ENCODE measurements at places on chromosomes 7 and 10.

DNA sequence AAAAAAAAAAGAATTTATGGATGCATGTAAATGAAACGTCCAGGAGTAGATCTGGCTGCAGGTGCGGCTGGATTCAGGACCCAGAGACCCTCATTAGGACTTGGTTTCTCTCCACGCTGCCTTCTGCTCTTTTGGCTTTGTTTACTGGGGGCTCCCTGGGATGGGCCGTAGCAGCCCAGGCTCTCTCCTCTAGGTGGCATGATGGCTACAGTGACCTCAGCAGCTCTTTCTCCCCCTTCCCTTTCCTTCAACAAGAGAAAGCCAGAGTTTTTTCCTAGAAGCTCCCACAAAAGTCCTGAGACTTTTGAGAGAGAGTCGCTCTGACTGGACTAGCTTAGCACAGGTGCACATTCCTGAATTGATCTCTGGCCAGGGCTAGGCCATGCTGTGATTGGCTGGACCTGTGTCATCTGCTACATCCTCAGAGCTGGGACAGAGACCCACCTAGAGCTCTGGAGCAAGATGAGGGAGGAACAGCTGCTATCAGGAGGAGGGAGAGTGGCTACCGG lies 67.8 kb upstream of the PDCD4 start:
- peak; percentile 67 for DNase-seq

DNA sequence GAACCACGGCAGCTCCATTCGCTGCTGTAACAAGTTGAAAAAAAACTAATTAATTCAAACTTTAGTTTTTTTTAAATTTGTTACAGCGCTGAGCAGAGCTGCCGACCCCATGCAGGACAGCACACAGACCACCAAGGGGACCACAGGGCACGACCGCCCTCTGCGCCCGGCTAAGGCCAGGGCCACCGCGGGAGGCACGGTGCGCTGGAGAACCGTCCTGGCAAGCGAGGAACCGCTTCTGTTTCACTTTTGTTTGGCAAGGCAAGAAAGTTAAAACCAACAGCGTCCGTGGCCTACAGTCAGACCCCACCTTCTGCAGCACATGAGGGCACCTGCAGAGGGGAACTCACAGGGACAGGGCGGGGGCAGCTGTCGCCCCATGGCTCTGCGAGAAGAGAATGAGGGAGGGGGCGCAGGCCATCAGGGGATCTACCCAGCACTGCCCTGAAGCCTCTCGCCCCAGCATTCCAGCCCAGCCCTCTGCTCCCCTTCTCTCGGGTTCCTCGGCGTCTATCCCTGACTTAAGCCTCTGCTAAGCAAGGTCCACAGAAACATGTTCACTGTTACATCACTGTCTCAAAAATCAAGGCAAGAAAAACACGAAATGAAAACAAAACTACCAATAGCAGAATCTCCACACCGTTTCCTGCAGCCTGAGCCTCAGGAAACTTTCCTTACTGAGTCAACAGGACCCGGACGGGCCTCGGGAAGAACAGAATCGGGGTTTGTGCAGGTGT lies 204.4 kb downstream of the DIP2C start:
- peak; percentile 8 for DNase-seq

DNA sequence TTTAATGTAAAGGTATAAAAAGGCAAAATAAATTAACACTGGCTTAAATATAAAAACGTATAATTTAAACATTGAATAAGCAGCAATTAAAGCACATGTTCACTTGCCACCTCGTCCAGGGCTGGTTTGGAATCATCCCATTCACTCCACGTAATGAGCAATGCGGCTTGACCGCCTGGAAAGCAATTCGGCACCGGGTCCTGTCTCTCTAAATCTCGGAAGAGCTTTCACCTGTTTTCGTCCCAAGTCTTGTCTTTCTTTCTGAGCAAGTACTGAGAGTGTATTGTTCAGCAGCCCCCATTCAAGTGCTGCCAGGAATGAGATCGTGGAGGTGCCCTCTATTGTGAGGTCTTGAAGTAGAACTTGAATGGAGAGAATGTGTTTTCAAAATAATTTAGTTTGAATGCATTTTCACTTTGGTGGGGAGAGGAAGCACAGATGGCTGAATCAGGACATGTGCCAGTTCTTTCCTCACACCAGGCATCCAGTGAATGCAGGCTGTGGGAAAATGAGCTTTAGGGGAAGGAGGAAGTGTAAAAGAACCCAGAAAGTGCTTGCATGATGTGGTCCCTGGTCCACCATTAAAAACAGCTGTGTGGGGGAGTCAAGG lies 515.2 kb downstream of the REEP3 start:
- no peak for DNase-seq

DNA sequence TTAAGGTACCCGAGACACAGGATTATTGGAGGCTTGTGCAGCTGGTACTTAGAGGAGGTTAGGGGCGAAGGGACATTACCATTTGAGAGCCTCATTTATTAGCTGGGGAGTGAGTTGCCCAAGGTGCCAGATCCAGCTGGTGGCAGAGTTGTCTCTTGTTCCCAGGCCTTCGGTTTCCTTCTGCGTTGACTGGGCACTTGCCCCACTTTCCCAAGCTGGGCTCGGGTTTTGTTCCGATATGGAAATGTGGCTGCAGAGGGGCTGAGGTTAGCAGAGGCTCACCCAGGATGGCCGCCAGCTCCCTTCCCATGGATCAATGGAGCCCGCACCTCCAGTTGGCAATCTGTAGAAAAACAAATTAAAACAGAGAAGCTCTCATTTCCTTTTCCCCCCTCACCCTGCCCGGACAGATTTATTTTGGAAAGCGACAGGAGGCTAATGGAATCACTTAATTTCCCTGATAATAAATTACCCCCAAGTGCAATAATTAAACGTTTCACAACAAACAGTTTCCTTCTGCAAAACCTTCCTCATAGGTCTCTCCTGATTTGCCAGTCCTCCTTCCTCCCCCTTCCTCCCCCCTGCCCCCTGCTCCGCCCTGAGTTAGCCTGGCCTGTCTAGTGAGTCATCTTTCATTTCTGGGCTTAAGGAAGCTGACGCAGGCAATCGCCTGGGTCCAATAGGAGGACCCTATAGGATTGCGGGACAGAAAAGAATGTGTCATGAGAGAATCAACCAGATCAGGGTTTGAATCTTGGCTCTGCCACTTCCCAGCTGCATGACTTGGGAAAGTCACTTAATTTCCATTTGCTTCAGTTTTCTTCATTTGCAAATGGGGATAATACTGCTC lies 51.7 kb downstream of the ADRA2A start:
- peak; percentile 23 for DNase-seq

GRCh38 chr10:27500886-27501285 lies 3.2 kb upstream of the RAB18 start:
- DNase-seq = no peak

- DNase-seq = peak; percentile 62
These were observed 76.2 kb upstream of the CCDC71L start for GRCh38 chr7:106737202-106737562.

DNA sequence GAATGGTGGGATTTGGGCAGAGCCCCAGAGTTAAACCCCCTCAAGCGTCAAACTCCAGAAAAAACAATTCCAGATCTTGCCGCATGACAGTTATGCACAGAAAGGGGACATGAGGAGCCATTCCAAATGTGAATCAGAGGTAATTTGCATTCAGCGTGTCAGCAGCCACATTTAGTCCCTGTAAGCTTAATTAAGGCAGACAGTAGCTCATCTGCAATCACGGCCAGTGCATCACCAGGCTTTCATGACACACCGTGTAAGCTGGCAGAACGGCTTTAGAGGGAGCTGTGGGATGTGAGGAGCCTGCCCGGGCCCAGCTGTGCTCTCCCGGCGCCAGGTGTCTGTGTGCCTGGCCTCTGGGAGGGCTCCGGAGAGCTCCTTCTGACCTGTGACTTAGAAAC lies 18.7 kb upstream of the PRKAG2 start:
- DNase-seq = no peak

GRCh38 chr10:47306387-47307210 lies 6.6 kb downstream of the GDF10 start:
- DNase-seq = no peak

DNA sequence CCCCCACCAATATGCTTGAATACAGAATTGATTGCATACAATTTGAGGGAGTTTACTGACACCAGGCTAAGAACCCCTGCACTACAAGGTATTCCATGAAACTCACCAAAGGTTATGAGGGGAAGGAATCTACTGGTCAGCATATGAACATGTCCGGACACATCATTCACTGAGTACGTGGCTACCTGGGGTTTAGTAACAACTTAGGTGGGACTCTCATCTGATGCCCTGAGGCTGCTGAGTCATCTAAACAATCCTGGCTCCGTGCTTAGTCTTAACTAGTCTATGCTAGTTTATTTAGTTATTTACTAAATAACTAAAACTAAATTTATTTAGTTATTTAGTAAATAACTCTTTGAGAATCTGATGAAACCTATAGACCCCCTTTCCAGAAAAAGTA lies 11.3 kb downstream of the PI4K2A start:
- DNase-seq = peak; percentile 41

- DNase-seq = peak; percentile 65
These were observed 74.0 kb upstream of the CUX1 start for GRCh38 chr7:101743241-101743994.

DNA sequence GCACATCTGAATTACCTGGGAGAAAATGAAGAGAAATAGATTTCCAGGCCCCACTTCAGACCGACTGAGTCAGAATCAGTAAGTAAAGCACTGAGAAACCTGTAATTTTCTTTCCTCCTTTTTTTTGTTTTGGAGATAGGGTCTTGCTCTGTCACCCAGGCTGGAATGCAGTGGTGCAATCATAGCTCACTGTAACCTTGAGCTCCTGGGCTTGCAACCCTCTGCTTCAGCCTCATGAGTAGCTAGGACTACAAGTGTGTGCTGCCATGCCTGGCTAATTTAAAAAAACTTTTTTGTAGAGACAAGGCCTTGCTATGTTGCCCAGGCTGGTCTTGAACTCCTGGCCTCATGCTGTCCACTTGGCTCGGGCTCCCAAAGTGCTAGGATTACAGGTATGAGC lies 260.2 kb downstream of the STK31 start:
- no peak for DNase-seq

DNA sequence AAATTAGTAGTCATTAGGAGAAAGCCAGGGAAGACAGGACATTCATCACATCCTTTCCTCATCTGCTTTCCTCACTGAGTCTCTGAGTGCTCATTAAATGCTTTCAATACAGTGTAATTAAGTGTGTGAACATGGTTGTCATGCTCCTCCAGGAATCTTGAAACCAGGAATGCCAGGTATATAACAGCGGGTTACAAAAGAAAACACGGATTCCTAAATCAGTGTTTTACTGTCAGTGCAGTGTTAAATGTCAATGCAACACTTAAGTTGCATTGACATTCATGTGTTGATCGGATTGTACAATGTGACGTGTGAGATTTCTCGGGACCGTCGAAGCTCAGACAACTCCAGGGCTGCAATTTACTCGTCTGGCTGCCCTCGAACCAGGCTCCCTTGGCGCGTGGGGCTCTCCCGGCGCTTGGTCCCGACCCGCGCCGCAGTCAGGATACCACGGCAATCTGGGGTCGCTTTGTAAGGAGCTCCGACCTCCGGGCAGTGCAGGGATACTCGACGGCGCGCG lies 455 bp upstream of the SPAG6 start:
- DNase-seq = no peak

DNA sequence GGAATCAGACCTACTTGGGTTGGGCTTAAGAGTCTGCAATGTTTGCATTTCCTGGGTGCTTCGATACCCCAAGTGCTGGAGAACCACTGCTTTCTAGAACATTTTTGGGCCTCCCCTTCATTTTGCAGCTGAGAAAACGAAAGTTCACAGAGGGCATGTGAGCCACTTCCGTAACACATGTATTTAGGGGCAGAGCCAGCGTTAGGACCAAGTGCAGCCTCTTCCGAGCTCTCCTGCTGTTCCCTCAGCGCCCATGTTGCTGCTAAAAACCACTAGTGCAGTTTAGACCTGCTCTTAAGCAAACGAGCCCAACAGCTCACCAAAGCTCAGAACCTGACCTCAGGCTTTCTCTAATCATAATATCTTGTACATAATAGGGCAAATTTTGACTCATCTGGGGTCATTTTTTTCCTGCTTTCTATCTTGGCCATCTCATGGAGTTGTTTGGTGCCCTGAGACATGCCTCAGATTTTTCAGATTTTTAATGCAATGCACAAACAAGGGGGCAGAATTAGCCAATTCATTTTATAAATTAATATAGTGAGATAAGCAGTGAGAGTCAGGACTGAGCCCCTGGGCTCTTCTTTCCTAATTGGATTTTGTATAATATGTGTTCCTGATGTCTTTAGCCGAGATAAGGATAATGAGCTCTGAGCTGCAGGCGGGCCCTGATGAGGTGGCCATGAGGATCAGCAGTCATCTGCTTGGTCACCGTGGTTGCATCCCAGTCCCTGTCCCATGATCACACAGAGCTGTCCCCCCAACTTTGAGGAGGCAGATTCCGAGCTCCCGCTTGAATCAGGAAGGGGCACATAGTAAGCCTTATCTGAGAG lies 12.9 kb downstream of the BAG3 start:
- DNase-seq = peak; percentile 76

GRCh38 chr10:128062881-128063563 lies 63.2 kb downstream of the MKI67 start:
- DNase-seq = peak; percentile 13

- no peak for DNase-seq
These were observed 221.7 kb downstream of the PLXNA4 start for GRCh38 chr7:132354527-132354926.

GRCh38 chr10:13276749-13277365 lies 23.0 kb downstream of the PHYH start:
- peak; percentile 58 for DNase-seq

DNA sequence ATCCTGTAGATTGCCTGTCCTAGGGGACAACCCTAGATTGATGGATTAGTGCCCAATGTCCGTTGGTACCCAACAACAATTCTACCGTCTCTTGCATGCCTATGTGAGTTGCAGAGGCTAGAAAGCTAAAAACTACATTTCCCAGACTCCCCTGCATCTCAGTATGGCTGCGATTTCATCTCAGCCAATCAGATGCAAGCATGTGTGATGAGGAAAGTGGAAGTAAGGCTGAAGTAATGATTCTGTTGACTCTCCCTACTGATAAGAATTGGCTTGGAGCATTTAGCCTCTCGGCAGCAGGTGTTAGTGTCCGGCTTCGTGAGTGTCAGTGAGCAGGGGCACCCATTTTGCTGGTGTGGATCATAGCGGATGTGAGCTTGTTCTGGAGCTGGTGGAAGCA lies 171.9 kb downstream of the FGFR2 start:
- no peak for DNase-seq

GRCh38 chr10:88389456-88389855 lies 193.7 kb downstream of the RNLS start:
- DNase-seq = peak; percentile 73

- DNase-seq = no peak
These were observed 532.5 kb upstream of the MGMT start for GRCh38 chr10:128934492-128934891.

- DNase-seq = no peak
These were observed 18.1 kb downstream of the RP9 start for GRCh38 chr7:33091111-33091531.

DNA sequence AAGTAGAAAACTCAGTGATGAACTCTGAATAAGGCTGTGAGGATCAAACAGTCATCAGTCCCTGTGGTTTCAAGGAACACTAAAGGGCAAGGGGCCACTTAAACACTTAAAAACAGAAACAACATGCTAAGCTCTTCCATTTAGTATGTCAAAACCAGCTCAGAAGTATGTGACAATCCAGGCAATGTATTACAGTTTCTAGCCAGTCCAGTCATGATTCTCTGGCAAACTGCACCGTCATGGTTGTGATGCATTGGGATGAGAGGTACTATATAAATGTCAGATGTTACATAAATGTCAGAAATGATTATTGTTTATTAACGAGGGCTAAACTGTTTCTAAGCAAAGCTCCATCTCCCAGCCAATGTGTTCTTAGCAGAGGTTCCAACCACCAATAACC lies 4.7 kb upstream of the CREB5 start:
- peak; percentile 71 for DNase-seq

Measured in fibroblast of villous mesenchyme (primary cell).